ENCODE measurements at places on chromosomes 13 and 19.

DNA sequence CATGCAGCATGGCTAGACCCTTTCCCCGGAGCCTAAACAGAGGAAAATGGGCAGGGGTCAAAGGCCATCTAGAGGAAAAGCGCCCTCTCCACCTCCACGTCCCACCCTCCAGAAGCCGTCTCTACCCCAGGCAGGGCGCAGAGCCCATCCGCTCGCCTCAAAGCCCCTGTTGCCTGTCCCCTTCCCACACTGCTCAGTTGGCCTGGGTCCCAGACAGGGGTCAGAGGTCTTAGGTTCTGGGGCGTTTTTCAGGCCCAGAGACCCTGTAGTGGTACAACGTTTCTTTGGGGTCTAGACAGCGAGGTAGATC is 285 bp downstream of the TMEM143 start:
- DNase-seq: no peak

- no peak for DNase-seq
Observed at GRCh38 chr13:99352351-99353245, 45.4 kb upstream of the GPR183 start.

- no peak for DNase-seq
Observed at GRCh38 chr19:917323-918151, at the start of gene KISS1R. Gene KISS1R (plus strand): TSS chr19:917333. CDS start chr19:917503, 170 bp downstream.

DNA sequence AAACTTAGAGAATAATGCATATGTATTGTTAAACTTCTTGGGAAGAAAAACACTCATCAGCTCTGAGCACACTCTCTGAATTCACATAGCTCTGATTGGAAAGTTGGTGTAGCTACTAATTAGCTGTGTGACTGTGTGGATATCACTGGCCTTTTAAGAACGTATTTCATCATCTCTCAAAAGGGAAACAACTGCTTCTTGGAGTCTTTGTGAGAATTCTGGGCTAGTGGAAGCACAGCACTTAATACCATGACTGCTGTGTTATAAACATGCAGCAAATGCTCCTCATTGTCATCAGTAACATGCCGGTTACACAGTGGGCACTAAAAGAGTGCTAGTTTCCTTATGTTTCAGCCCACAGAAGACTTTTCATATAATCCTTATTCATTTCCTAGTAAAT is 220.9 kb upstream of the CSNK1A1L start:
- DNase-seq: no peak

- no peak for DNase-seq
Observed at GRCh38 chr19:40376286-40376862, 13.6 kb downstream of the HIPK4 start.

- no peak for DNase-seq
Observed at GRCh38 chr19:36686365-36687213, 823 bp upstream of the ZNF567 start.

DNA sequence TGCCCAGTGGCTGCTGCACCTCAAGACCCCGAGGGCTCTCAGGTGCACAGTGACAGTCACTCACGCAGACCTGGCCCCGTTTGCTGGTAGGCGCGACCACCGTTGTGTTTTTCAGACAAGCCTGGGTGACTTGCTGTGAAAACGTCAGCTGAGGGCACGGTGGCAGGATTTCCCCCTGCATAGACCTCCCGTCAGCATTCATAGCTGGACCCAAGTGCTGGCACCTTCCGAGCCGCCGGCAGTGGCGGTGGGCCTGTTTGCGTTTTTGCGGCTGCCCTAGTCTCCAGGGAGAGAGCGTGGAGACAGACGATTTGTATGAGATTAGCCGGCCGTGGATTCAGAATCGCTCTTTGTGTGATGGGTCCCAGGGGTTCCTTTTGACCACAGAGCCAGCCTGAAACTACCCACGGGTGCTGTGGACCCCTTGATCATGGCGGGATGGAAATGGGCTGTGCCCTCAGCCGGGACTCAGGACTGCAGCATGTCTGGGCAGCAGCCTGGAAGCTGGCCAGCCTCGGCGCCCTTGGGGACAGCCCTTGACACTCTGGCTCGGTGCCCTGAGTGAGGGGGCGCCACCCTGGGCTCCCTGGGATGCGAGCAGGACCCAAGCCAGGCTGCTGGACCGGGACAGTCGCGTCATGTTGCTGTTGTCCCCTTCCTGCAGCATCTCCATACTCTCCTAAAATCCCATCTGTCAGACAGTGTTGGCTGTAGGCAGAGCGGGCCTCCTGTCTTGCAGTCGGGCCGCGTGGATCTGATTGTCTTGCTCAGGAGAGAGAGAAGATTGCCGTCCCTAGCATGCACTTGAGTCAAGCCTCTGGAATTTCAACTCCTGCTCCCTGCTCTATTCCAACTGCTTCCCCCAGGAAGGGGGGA is 8.6 kb downstream of the KDM4B start:
- no peak for DNase-seq

DNA sequence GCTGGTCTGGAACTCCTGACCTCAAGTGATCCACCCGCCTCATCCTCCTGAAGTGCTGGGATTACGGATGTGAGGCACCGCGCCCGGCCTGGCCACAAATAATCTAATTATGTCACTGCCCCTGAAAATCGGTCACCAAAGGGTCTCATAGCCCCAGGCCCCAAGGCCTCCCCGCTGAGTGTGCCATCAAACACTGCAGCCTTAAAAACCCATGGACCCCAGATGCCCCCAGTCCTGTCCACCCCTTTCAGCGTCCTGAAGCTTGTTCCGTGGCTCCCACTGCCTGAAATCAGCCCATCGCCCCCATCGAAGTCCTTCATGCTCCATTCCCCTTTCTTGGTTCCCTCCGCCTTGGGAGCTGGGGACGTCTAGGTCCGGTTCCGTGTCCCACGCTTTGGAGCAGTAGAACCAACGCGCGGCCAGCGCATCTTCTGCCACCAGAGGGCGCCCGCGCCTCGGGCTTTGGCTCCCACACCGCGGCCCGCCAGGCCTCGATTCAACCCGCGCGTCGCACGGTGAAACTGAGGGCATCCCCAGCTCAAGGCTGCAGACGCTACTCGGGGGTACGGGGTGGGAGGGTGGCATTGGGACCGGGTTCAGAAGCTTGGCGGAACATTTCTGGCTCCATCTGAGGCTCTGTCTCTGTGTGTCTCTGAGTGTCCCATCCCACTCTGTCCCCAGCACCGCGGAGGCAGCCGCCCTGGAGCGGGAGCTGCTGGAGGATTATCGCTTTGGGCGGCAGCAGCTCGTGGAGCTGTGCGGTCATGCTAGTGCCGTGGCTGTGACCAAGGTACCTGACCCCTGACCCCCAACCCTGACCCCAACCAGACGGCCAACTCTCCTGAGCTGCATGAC is 3.5 kb downstream of the YJEFN3 start:
- DNase-seq: peak; percentile 77

DNA sequence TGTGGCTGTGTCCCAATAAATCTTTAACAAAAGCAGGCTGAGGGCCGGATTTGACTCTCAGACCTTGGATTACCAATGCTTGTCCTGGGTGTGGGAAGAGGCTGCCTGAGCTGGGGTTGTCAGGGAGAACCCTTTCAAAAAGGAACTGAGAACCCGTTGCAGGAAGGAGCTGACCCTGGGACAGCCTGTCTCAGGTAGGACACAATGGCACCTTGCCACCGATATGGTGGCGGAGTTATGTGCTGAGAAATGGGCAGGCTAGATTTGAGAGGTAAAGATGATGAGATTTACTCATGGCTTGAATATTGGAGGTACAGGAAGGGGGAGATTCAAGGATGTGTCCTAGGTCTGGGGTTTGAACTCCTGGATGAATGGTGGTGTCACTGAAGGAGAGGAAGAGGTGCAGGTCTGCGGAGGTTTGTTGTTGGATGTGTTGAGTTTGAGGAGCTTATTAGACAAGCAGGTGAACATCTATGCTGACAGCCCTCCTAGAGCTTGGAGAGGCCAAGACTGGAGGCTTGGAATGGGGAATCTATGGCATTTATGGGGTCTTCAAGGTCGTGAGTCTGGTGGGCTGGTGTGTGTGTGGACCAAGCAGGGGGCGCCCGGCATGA is 7.2 kb downstream of the PLEKHF1 start:
- DNase-seq: no peak

DNA sequence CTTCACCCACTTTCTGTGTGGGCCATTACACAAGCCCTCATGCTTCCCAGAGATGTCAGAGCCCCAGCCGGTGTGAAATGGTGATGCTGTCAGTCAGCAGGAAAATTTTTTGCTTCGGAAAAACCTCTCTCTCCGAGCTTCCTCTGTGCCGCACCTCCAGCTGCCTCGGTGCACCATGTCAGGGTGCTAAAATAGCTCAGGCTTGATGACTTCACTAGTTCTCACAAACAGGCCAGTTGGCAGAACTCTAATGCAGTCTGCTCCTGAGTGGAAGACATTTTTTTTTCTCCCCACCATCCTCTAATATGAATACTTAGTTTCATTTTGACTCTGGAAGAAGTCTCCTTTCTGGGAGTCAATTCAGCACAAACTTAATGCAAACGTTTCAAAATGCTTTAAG is 71.3 kb downstream of the KLF12 start:
- no peak for DNase-seq

- DNase-seq: no peak
Observed at GRCh38 chr19:41398050-41398418, 416 bp downstream of the BCKDHA start.

DNA sequence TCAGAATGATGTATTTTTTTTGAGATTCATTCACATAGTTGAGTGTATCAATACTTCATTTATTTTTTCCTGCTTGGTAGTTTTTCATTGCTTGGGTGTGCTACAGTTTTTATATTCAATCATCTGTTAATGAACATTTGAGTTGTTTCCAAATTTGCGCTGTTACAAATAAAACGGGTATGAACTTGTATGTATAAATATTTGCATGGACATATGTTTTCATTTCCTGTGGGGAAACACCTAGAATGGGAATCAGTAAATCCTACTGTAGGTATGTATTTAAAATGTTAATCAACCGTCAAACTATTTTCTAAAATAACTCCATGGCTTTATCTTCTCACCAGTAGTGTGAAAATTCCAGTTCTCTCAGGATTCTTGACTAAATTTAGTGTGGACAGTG is 826.3 kb downstream of the EFNB2 start:
- DNase-seq: no peak

- DNase-seq: no peak
Observed at GRCh38 chr19:1569997-1570396, 1.9 kb upstream of the MEX3D start.

GRCh38 chr13:28046981-28047380 is 53.4 kb downstream of the FLT3 start:
- DNase-seq: no peak

GRCh38 chr13:37806666-37807065 is 62.9 kb downstream of the TRPC4 start:
- no peak for DNase-seq

- no peak for DNase-seq
Observed at GRCh38 chr19:41311072-41311471, 1.1 kb downstream of the CCDC97 start.

- DNase-seq: no peak
Observed at GRCh38 chr19:46603195-46603637, 2.1 kb downstream of the CALM3 start.

GRCh38 chr13:110757296-110757695 is 43.8 kb downstream of the ING1 start:
- DNase-seq: no peak

- no peak for DNase-seq
Observed at GRCh38 chr13:28610996-28611395, 47.9 kb upstream of the POMP start.

- no peak for DNase-seq
Observed at GRCh38 chr19:57282011-57282643, 1.8 kb downstream of the ZNF460 start.

GRCh38 chr19:362683-363082 is 18.1 kb upstream of the MIER2 start:
- no peak for DNase-seq

- DNase-seq: no peak
Observed at GRCh38 chr13:26449063-26449848, 108.2 kb upstream of the WASF3 start.

DNA sequence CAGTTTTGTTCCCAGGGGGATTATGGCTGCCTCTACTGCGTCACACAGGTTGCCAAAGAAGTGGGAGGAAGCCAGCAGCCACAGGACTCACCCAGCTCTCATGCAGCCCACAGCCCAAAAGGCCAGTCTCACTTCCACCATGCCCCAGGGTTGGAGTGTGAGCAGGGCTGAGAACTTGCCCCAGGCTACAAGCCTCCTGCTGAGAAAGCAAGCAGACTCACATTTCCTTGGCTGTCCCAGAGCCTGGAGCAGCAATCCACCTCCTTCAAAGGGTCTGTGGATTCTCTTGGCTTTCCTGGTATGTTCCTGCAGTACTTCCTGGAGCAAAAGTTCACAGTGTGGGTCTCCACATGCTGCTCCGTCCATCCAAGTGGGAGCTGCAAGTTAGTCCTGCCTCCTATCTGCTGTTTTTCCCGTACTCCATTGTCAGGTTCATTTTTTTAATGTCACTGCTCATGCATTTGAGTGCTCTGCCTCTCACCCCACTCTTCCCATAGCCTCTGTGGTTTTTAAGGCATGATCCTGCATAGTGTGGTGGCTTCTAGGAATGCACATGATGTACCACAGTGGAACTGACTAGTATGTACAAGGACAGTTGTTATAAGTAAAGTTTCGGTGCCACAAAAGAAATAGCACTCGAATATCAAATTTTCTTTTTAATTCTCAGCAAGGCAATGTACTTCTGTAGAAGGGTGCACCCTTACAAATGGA is 56.2 kb upstream of the ARHGEF7 start:
- DNase-seq: no peak

DNA sequence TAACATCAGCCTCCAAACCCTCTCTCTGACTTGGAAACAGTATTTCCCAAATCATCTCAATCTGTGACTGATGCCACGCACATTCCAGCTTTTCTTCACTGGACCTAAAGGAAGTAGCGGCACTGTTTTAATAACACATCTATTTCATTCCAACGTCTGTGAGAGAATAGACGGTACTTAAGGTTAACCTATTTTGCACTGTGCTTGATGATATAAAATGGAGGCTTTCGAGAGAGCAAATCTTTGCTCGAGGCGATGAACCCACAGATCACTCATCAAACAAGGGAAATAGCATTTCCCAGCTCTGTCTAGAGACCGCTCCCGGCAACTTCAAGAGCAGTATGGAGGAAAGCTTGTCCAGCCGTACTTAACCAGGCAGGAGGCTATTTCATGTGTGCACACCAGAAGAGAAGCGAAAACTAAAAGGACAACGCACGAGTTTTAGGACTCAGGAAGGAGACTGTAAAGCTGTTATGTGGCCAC is 2.9 kb downstream of the UBL3 start:
- DNase-seq: no peak

DNA sequence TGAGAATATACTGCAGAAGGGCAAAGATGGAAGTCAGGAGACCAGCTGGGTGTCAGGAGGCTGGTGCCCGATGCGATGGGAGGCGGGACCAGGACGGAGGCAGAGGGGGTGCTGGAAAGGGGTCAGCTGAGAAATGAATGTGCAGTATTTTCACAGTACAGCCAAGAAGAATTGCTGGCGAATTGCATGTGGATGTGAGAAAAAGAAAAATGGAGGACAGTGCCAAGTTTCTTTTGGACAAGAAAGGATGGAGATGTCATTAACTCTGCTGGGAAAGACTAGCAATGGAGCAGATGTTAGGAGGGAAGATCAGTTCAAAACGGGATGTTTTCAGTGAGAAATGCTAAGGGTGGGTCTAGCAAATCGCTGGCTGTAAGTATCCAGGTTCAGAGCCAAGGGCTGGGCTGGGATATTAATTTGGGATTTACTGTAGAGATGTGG is 7.0 kb downstream of the CRYL1 start:
- DNase-seq: no peak
